Germinal center (tissue), 1 donor: ENCODE measurements at places on chromosomes 4 and X.

- no peak for DNase-seq
Observed at GRCh38 chrX:124348885-124349453, 2.6 kb downstream of the SH2D1A start.

- DNase-seq = no peak
Observed at GRCh38 chr4:6224735-6225134, 24.4 kb upstream of the JAKMIP1 start.

DNA sequence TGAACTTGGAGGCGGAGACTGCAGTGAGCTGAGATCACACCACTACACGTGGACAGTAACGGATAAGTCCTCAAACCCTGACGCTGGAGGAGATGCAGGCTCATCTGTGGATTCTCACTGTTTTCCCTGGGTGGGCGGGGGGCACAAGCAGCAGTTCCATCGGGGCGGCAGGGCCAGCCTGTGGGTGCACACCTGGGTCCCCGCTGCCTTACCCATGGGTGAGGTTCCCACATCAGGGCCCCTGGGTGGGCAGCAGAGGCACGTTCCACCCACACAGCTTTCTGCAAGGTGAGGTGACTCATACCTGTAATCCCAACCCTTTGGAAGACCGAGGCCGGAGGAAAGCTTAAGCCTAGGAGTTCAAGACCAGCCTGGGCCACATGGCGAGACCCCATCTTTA is 56.6 kb upstream of the MXD4 start:
- no peak for DNase-seq

- no peak for DNase-seq
Observed at GRCh38 chr4:92524131-92524530, 220.4 kb downstream of the GRID2 start.

- no peak for DNase-seq
Observed at GRCh38 chr4:140157341-140157740, 3.4 kb upstream of the MAML3 start.

DNA sequence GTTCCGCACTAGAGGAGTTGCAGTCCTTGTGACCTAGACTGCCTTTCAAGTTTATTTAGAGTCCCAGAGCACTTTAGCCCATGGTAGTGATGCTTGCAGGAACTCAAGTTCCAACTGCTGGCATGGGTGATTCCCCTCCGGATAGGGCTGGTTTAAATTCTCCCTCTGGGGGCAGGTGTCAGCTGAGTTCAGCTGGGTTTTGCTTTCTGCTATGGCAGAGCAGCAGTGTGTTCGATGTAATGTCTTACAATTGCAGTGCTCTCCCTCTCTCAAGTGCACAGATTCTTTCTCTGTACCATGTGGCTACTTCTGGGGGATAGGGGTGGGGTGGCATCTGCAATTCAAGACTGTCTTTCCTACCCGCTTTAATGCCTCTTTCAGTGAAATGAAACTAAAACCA is 164.8 kb upstream of the ZIC3 start:
- DNase-seq = no peak

- no peak for DNase-seq
Observed at GRCh38 chr4:128279624-128280225, 7.9 kb downstream of the PGRMC2 start.

GRCh38 chr4:119655111-119655837 is 26.7 kb upstream of the PDE5A start:
- no peak for DNase-seq

DNA sequence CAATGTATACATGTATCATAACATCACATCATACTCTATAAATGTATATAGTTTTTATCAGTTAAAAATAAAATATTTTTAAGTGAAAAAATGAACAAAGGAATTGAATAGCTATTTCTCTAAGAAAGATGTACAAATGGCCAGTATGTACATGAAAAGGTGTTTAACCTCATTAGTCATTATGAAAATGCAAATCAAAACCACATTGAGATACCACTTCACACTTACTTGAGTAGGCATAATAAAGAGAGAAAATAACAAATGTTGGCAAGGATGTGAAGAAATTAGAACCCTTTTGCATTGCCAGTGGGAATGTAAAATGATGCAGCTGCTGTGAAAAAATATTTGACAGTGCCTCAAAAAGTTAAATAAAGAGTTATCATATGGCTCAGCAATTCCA is 95.5 kb downstream of the IRS4 start:
- no peak for DNase-seq

DNA sequence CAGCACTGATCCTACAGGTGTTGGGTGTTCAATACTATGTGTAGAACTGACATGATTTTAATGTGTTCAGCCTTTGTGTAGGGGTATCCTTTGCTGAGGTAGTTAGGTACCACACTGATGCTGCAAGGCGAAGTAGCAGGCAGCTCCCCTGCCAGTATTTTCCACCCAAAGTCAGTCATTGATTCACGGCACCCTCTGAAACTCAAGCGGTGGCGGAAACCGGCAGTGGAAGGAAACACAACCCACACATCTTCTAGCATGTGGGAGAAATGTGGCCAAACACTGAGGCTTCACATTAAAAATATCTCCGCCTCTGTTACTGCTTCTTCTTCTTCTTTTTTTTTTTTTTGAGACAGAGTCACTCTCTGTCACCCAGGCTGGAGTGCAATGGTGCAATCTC is 126.3 kb downstream of the AASDH start:
- DNase-seq = peak; percentile 6

DNA sequence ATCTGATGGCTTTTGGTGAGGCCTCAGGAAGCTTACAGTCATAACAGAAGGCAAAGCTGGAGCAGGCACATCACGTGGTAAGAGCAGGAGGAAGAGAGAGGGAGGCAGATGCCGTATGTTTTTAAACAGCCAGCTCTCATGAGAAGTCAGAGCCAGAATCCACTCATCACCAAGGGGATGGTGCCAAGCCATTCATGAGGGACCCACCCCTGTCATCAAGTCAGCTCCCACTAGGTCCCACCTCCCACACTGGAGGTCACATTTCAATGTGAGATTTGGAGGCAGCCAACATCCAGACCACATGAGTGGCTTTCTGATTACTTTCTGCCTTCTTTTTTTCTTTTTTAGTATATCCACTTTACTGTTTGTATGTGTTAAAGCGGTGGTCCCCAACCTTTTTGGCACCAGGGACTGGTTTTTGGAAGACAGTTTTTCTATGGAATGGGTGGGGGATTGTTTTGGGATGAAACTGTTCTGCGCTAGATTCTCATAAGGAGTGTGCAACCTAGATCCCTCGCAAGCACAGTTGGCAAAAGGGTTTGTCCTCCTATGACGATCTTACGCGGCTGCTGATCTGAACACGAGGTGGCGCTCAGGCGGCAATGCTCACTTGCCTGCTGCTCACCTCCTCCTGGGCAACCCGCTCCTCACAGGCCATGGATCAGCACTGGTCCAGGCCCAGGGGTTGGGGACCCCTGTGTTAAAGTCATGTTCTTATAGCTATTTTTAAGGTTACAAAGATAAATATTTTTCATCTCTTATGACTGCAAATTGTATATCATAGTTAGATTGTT is 61.7 kb downstream of the SLIT2 start:
- DNase-seq = no peak

- DNase-seq = no peak
Observed at GRCh38 chr4:28926156-28926555, 1794.0 kb upstream of the PCDH7 start.

DNA sequence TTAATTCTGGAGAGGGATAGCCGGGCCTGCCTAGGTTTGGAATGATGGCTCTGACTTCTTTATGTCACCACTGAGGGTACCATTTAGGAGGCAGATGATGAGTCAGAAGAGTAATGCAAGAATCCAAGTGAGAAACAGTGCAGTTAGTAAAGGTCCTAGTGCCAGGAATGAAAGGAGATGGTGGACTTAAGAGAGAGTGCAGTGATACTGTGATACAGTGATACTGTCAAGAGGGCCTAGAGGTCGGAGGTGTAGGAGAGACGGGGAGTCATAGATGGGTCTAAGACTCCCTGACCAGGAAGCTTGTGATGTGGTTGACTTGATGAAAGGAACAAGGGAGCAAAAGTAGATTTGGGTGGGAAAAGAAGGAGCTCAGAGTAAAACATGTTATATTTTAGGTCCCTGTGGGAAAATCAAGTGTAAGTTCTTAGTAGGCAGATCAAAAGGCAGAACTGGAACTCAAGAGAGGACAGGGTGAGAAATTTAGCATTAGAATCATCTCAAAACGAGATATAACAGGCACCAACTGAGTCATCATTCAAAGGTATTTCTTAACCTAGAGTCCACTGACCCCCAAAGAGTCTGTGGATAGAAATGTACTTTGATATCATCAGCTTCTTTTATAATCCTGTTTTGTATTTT is 85.0 kb downstream of the NFKB1 start:
- no peak for DNase-seq

DNA sequence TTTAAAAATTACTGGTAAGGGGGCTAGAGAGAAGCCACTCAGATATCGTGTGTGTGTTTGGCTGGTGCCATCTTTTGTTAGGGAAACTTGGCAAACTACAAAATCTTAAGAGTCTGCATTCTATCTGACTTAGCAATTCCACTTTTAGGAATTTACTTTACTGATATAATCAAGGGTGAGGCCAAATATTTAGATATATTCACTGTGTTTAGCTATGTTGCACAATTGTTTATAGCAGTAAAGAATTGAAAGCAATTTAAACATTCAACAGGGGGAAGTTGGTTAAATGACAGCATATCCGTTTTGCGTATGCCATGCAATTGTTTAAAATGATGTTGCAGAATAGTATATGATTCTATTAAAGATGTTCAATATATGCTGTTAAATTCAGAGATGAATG is 6.4 kb upstream of the HERC3 start:
- DNase-seq = no peak

DNA sequence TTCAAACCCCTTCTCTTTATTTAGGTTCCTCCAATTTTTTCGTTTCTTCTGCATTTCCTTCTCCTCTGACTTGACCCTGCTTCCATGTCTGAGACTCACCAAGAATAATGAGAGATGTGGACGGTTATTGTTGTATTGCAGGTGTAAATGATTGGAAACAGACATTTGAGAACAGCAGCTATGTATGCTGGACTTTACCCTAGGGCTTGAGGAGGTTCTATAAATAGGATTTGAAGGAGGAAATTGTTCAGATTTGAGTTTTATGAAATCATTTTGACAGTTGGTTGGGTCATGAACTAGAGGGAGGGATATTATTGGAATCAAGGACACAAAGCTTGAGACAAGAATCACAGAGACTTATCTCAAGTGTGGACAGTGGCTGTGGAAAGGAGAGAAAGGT is 614.6 kb upstream of the CPEB2 start:
- DNase-seq = no peak

DNA sequence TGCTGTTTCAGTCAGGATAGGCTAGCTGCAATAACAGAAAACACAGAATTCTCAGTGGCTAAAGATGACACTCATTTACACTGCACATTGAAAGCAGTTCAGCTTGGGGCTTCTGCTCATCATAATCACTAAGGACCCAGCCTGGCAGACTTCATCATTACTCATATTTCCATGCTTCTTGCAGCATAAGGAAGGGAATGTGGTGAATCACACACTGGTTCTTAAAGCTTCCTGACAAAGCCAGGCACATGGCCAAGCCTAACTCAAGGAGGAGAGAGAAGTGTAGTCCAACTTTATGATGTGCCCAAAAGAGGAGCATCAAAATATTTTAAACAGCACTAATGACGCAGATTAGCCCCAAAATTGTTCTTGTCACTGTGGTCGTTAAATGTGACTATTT is 186.5 kb downstream of the BANK1 start:
- no peak for DNase-seq

DNA sequence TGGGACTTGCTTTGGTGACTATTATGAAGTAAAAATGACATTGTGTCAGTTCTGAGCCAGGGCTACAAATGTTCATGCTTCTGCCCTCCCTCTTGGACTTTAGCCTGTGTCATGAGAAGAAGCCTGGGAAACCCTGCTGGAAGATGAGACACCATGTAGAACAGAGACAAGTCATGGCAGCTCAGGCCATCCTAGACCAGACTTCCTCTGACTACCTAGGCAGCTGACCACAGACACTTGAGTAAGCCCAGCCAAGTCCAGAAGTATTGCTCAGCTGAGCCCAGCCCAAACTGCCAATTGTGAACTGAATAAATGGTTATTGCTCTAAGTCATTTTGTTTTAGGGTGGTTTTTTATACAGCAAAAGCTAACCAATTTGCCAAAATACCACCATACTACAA is 467.6 kb upstream of the CNKSR2 start:
- no peak for DNase-seq

GRCh38 chr4:5942947-5943346 is 50.1 kb upstream of the CRMP1 start:
- DNase-seq = no peak

- DNase-seq = no peak
Observed at GRCh38 chr4:8044699-8045098, 105.0 kb upstream of the AFAP1 start.
